ENCODE measurements at places on chromosomes 3 and 15.

- no peak for ATAC-seq
Measured at GRCh38 chr3:166456286-166456685, 619.1 kb upstream of the BCHE start.

GRCh38 chr15:62403164-62403809 is 238.2 kb upstream of the C2CD4B start:
- ATAC-seq = no peak

- no peak for ATAC-seq
Measured at GRCh38 chr3:157238457-157238856, 78.5 kb upstream of the CCNL1 start.

DNA sequence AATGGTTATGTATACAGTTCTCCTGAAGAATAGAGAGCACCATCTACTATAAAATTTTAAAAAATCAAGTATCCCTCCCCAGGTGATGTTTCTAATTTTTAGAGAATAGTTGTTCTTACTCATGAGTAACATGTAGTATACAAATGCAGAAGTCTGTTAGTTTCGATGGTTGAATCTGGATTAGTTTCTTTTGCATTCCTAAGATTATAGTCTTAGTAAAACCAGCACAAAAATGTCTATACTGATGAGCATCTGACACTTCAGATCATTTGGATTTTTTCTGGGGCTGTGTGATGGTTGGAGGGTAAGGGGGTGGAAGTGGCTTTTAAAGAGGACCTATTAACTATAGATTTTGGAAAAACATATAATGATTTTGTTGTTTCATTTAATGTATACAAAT is 167.3 kb upstream of the SGO1 start:
- ATAC-seq = no peak

DNA sequence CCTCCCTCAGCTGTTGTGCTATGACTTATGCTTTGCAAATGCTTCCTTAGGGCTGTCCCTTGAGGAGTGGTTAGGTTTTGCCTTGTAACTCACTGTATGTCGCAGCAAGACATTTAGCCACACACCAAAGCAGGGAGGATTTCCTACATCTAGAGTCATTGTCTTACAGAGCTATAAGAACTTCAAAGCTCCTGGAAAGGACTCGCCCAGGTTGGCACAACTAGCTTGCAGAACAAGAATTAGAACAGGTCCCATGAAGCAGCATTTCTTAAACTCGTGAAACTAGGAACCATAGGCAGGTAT is 19.4 kb upstream of the ACAP2 start:
- no peak for ATAC-seq

GRCh38 chr3:156293566-156293965 is 173.2 kb downstream of the KCNAB1 start:
- no peak for ATAC-seq

DNA sequence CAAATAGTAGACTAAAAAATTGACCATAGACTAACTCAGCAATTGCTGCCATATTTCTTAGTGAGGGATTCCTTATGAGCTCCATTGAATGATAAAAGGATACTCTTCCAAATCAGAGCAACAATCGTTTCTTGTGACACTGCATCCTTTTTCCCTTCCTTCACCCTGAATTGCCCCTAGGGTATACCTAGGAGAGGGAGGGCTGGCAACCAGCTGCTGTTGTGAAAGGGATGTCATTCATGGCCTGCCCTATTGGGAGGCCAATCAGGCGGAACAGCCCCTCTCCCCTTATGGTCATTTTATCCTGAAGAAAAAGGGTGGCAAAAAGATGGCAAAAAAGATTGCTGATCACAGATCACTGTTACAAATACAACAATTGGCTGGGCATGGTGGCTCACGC is 26.3 kb downstream of the B3GNT5 start:
- no peak for ATAC-seq

DNA sequence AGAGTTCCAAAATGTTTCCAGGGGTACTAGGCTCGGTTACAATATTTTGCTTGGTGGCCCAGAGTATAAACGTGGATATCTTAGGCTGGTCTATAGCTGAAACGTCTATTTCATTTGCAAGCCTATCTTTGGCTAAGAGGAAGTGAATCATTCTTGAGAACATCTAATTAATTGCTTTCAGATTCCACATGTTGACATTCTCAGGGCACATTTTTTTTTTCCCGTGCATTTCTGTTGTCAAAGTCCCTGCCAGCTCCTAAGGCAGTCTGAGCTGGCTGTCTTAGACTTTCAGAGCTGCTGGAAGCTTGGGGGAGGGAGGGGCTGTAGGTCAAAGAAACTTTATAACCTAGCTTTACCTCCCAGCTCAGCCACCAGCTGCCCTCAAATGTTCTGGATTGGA is 23.2 kb upstream of the LAMP3 start:
- no peak for ATAC-seq

DNA sequence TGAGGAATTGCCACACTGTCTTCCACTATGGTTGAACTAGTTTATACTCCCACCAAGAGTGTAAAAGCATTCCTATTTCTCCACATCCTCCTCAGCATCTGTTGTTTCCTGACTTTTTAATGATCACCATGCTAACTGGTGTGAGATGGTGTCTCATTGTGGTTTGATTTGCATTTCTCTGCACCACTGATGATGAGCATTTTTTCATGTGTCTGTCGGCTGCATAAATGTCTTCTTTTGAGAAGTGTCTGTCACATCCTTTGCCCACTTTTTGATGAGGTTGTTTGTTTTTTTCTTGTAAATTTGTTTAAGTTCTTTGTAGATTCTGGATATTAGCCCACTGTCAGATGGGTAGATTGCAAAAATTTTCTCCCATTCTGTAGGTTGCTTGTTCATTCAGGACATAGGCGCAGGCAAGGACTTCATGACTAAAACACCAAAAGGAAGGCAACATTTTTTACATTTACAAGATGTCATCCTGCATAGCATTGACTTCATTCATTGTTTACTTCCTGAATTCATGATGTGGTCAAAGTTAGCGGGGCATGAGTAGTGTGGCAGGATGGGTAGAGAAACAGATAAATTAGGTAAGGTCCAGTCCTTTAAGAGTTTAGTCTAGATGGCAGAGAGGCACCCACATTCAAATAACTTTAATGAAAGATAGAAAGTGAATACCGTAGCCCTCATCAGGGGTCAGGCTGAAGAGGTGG is 45.1 kb upstream of the LPP start:
- ATAC-seq = peak; percentile 80

GRCh38 chr15:27057904-27058645 is 87.1 kb downstream of the GABRG3 start:
- no peak for ATAC-seq

GRCh38 chr3:14957925-14958324 is 10.5 kb downstream of the NR2C2 start:
- ATAC-seq = no peak

- no peak for ATAC-seq
Measured at GRCh38 chr3:72380711-72381493, 467.3 kb downstream of the SHQ1 start.

- no peak for ATAC-seq
Measured at GRCh38 chr3:185207481-185207880, 46.4 kb downstream of the EHHADH start.

DNA sequence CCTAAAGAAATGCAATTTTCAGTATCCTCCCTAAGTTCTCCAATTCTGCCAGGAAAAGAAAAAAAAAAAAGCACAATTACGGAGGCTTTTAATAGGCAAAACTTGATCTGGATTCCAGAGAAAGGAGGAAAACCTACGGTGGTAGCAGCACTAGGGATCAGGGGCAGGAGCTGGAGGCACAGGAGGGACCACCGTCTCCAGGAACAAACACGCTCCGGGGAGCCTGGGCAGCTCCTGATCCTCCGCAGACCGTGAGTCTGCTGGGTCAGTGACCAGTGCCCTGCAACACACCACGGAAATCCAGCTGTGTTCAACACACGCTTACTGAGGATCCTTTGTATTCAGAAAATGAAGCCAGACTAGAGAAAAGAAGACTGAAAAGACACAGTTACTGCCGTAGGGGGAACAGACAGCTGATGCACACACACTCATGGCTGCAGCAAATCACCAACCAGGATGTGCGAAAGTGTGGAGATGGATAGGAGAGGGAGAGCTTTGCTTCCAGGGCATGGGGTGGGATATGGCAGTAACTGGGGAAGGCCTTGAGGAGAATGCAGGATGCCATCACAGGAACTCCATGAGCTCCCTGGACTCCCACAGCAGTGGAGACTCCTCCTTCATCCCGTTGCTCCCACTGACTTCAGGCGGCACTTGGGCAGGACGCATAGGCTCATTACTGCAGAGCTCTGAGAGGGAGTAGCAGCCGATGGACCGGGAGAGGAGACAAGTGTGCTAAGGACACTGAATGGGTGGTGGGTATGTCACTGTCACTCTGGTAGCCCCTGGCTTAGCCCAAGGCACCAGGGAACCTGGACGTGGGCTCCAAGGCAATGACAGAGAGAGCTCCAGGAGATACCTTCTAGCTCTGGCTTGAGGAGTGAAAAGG is 167.0 kb downstream of the ATP10A start:
- no peak for ATAC-seq
